Glutamatergic neuron (in vitro differentiated cells): ENCODE measurements at places on chromosomes 7 and 10.

DNA sequence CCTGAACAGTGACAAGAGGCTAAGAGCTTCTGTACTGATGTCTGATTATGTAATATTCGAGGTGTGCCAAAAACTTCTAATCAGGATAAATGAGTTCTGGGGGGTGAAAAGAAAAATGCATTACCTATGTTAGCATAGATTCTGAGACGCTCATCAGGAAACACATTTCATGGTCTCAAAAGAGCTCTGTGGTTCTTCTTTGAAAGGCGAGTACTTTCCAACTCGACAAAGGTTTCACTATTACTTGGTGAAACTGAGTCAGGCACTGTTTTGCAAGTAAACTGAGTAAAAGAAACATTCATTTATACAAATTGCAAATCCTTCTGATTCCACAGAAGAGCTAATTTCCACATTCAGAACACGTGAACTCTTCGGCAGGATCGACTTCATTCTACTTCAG, 523.2 kb downstream of the GATA3 start:
- no peak for DNase-seq

- no peak for DNase-seq
These were observed 1.3 kb downstream of the LSMEM1 start for GRCh38 chr7:112481833-112482670.

DNA sequence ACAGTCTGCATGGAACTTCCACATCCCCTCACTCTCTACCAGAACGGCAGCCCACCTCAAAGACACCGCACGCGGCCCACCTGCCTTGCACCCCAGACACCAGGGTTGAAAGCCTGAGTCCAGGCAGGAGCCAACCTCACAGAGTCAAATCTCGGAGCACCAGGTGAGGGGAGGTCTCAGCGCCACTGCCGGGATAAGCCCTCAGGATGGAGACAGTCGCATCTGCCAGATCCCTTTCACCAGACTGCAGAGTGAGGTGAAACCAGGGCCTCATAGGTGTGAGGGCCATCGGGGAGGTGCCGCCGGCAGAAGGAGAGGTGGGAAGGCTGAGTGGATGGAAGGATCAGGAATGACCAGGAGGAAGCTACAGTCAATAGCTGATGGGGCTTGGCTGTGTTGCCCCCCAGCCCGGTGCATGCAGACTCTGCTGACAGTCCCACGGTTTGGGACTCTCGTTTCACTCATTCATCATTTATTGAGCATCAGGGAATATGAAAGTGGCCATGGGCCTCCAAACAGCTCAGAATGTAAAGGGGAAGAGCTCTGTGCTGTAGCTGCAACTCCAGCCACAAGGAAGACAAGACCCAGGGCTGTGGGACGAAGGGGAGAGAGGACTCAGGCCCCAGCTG, 315.0 kb downstream of the PTPRN2 start:
- peak; percentile 10 for DNase-seq

DNA sequence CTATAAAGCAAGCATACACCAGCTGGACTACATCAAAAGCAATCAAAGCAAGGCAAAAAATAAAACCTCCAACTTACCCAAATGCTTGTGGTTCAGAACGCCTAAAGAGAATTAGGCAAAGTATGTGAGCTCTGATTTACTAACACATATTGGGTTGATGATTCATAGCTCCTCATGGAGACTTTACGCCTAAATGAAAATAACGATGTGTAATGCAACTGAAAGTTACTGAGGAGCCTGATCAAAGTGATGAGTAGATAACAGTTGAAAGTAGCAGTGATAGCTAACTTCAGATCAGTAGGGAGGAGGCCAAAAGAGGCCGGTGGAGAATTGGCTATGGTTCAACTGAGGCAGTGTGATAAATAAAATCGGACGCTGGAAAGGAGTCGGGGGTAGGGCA, 85.0 kb downstream of the MPP7 start:
- no peak for DNase-seq

GRCh38 chr7:67343572-67343971, 346.9 kb downstream of the TYW1 start:
- peak; percentile 43 for DNase-seq

GRCh38 chr10:80477813-80478212, 23.7 kb downstream of the TSPAN14 start:
- no peak for DNase-seq

GRCh38 chr10:84606428-84606827, 278.0 kb downstream of the CCSER2 start:
- DNase-seq, result no peak

DNA sequence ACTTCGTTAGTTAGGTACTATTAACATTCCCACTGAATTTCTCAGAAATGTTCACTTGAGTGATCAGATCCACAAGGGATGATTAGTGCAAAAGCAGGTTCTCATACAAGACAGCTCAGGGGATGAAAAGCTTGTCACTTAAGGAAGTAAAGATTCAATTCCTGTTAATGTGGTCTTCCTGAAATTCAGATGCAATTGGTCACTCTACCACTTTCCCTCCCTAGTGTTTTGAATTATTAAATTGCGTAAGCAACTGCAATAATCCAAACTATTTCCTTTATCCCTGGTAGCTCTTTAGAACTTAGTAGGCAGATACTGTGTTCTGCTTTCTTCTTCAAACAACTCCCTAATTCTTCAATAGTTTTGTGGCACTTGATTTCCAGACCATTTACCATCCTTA, 121.4 kb downstream of the MAGI2 start:
- no peak for DNase-seq

- no peak for DNase-seq
These were observed 231.6 kb downstream of the ADK start for GRCh38 chr10:74382663-74383062.

- no peak for DNase-seq
These were observed 3.9 kb downstream of the SFRP4 start for GRCh38 chr7:37912756-37913155.

DNA sequence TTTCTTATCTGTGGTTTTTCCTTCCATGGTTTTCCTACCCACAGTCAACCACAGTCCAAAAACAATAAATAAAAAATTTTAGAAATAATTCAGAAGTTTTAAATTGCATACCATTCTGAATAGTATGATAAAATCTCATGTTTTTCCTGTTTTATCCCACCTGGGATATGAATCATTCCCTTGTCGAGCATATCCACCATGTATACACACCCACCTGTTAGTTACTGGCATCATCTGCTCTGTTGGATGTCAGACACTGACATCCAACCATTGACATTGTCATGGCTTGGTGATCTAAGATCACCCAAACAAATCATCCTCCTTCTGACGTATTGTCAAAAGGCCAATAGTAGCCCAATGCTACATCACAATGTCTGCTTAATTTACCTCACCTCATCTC, 749.8 kb downstream of the TNS3 start:
- DNase-seq, result no peak
